ENCODE measurements at places on chromosomes 7 and 10.
A peak's percentile ranks its signal among the peaks of the same experiment; 100 is the strongest.

DNA sequence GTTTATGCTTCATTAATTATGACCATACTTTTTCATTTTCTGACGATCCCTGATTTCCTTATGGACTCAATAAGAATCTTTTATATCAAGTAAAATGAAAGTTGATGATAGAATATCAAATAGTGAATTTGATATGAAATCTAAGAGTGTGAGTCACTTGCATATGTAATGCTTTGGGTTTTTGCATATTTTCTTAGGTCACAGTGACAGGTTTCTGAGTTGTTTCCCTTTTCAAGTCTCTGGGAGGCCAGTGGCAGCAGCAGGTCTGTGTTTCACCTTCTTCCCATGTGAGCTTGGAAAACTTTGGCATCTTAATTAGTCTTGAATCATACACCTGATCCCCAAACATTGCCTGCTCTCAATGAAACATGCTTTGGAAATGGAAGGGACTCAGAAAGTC is 34.7 kb upstream of the GJD4 start:
- no peak for DNase-seq

DNA sequence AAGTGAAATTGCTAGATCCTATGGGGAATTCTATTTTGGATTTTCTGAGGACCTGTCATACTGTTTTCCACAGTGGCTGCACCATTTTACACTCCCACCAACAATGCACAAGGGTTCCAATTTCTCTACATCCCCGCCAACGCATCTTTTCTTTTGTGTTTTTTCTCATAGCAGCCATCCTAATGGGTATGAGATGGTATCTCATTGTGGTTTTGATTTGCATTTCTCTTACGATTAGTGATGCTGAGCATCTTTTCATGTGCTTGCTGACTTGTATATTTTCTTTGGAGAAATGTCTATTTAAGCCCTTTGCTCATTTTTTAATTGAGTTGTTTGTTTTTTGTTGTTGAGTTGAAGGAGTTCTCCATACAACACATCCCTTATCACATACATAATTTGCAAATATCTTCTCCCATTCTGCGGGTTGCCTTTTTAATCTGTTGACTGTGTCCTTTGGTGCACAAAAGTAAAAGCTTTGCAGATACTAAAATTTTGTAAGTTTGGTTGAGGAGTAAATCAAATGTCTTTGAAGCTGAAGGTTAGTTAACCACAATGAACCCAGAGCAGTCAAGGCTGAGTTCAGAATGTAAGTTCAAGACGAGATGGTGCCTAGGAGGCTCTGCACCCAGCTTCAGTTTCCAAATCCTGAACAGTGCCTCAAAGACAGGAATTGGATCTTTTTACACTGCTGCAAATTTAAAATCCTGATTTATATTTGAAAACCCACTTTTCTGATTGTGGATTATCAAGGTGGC is 195.4 kb downstream of the COBL start:
- no peak for DNase-seq

DNA sequence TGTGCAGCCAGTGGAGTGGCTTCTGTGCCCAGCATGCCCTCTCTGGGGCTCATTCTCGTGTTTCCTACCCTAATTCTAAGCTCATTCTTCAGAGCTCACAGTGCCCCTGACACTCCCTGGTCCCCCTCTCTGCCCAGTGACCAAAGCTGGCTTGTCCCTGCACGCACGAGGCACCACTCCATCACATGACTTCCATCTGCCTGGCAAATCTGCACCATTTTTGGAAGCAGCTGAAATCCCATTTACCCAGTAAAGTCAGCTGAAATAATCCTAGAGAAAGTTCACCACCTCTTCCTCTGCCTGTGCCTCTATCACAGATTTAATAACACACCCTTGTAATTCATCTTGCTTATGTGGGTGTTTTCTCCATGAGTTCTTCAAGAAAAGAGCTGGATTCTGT is 616.9 kb downstream of the PTPRN2 start:
- DNase-seq, result no peak

DNA sequence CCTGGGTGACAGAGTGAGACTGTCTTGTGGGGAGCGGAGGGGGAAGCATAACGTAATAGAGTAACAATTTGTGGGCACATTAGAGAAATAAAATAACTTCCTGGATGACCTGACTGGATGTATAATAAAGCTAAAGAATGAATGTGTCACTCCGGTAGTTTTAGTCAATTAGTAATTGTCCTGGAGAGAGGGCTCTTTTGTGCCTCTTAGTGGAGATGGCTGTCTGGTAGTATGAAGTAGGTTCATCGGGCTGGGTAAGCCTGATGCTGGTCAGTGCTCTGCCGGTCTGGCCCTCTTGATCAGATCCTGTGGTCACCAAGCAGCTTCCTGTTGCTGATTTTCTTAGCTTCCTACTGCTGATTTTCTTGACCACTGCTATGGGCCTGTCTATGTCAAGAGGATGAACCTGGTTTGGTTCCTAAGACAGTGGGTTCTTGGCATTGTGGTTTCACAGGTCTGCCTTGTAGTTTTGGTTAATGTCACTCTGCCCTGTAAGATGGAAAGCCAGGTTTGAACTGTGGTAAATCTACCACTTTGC is 34.1 kb downstream of the ZRANB1 start:
- no peak for DNase-seq

DNA sequence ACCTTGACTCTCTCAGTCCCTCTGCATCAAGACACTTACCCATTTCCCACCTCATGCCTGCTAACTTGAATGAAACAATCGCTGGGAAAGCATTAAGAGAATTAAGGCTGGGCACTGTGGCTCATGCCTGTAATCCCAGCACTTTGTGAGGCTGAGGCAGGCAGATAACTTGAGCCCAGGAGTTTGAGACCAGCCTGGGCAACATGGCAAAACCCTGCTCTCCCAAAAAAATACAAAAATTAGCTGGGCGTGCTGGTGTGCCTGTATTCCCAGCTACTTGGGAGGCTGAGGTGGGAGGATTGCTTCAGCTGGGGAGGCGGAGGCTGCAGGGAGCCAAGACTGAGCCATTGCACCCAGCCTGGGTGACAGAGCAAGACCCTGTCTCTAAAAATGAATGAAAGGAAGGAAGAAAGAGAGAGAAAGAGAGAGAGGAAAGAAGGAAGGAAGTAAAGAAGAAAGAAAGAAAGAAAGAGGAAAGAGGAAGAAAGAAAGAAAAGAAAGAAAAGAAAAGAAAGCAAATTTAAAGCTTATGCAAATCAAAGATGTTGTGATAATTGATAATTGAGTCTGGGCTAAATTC is 646 bp downstream of the SERPINE1 start:
- DNase-seq, result no peak

- DNase-seq, result no peak
These were observed 12.4 kb upstream of the ARHGAP12 start for GRCh38 chr10:31940839-31941653.

- no peak for DNase-seq
These were observed 163.1 kb upstream of the NPVF start for GRCh38 chr7:25391295-25391861.

DNA sequence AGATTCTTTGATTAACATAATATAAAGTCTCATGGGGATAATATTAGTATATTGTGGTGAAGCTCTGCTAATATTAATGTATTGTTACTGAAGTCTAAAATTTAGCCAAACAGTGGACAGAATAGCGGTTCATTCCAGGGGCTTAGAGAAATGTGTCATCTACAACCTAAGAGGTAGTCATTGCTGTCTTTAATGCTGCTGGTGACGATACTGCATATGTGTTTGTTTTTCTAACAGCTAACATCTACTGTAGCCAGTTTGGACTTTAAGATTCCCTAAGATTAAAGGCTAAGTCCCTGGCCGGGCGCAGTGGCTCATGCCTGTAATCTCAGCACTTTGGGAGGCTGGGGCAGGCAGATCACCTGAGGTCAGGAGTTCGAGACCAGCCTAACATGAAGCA is 102.0 kb upstream of the SAMD8 start:
- DNase-seq, result no peak

DNA sequence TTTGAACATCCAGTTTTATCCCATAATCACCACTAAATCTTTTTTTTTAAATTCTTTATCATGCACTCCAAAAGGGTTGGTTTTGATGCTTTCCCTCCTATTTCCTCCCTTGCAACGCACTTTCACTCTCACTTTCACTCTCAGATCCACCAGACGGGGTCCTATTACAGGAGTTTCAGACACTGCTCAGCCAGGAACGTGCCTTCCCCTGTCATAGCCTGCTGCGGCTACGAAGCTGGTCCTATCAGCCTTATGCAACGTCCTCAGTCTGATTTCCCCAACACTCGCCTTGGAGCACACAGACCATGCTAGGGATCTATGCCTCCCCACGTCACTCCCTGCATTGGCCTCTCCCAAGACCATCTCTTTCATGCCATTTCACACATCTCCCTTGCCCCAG is 23.4 kb downstream of the ZPBP start:
- DNase-seq, result no peak

GRCh38 chr7:158123753-158124152 is 463.9 kb downstream of the PTPRN2 start:
- no peak for DNase-seq

GRCh38 chr7:127798769-127799372 is 146.9 kb downstream of the SND1 start:
- no peak for DNase-seq

- no peak for DNase-seq
These were observed 43.7 kb upstream of the BPGM start for GRCh38 chr7:134602881-134603451.

- no peak for DNase-seq
These were observed 34.9 kb downstream of the SRPK2 start for GRCh38 chr7:105353752-105354328.

- peak; percentile 33 for DNase-seq
These were observed 1.8 kb upstream of the DUSP5 start for GRCh38 chr10:110495731-110496552.

DNA sequence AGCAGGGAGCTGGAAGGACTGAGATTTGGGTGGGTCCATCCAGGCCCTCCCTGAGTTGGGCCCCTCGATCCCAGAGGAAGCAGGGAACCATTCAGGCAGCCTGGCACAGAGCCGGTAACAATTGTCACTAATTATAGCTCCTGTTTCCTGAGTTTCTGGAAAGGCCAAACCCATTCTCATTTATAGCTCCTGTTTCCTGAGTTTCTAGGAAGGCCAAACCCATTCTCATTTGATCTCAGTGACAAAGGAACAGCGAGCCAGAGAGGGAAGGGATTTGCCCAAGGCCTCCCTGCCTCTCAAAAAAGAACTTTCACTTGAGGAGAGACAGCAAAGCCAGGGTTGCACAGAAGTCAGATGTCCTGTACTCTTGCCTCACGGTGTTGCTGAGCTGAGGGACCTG is 521.9 kb downstream of the TYW1 start:
- DNase-seq, result no peak

DNA sequence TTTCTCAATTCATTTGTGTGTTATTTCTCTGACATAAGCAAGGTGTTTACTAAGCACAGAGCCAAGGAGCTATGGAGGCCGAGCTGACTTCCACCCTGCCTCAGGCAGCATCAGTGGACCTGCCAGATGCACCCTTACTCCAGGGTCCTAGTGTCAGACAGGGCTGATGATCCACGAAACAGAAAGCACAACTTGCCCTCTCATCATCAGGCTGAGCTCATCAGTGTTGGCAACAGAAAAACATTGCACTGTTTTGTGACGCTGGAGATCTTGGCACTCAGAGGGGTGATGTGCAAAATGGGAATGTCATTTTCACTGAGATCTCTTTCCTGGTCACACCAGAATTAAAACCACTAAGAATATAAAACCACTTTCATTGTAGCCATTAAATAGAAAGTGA is 201.8 kb downstream of the GLI3 start:
- no peak for DNase-seq

DNA sequence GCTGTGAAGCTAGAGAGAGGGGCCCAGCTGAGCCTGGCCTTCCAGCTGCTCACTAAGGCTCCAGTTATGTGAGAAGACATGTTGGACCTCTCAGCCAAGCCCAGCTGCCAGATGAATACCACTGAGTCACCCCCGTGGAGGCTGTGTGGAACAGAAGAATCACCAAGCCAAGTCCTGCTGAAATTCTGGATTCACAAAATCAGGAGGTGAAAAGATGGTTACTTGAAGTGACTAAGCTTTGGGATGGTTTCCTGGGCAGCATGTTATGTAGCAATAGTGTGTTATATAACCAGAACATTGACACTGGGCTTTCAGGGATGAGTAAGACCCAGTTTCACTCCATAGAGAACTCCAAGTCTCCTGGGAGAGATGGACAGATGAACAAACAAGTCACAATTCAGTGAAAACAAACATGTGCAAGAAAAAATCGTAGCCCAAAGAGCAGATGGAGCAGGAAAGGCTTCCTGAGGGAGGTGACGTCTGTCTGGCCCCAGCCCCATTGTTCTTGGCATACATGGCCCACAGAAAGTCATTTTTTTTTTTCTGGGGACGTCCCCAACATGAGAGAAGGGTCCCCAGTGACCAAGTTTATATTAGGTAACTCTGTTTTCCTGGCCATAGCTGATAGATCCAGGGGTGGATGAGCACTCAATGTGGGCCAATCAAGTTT is 64.1 kb upstream of the PDZD8 start:
- no peak for DNase-seq

- DNase-seq, result no peak
These were observed 116.8 kb upstream of the SH2B2 start for GRCh38 chr7:102169651-102170392.

GRCh38 chr7:42770114-42770513 is 141.8 kb downstream of the C7orf25 start:
- DNase-seq, result no peak

DNA sequence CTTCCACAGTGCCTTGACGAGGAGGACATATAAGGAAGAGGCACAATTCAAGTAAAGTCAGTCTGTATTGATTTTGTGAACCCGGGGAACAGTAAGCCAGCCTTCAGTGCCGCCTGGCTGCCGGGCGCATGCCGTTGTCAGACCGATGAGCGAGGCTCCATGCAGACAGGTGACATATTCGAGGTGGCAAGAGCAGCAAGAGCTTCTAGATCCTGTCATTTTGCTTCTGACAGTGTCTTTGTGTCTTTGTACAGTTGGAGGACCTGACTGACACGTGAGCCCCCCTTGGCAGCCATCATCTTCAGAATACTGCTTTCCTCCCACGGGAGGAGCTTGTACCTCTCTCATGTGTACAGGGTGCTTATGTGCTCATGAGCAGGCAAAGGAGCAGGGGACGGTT is 387.5 kb upstream of the GALNT17 start:
- no peak for DNase-seq

GRCh38 chr7:36763132-36763816 is 39.0 kb upstream of the AOAH start:
- DNase-seq, result no peak

Measured in effector memory CD4-positive, alpha-beta T cell (primary cell).